ENCODE measurements at places on chromosomes 11 and 22.
A peak's percentile ranks its signal among the peaks of the same experiment; 100 is the strongest.

DNA sequence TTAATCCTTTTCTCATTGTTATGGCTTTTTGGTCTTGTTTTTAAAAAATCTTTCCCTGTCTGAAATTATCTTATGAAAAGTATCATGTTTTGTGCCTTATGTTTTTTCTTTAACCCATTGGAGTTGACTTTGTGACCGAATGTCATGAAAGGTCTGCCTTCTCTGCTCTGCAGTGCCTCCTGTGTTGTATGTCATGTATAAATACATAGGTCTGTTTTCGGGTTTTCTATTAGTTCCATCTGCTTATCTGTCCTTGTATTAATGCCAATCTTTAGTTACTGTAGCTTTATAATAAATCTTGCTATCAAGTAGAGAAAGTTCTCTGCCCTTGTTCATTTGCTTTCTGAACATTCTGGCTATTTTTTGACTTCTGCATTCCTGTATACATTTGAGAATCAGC is 73.0 kb downstream of the ZBTB44 start:
- no peak for ATAC-seq

- no peak for ATAC-seq
Observed at GRCh38 chr22:48950151-48950915, 877.3 kb downstream of the BRD1 start.

GRCh38 chr11:73320763-73321603 is 12.9 kb downstream of the ARHGEF17 start:
- ATAC-seq = peak; percentile 27

GRCh38 chr11:104892723-104893511 is 5.3 kb downstream of the CASP12 start:
- ATAC-seq = no peak

DNA sequence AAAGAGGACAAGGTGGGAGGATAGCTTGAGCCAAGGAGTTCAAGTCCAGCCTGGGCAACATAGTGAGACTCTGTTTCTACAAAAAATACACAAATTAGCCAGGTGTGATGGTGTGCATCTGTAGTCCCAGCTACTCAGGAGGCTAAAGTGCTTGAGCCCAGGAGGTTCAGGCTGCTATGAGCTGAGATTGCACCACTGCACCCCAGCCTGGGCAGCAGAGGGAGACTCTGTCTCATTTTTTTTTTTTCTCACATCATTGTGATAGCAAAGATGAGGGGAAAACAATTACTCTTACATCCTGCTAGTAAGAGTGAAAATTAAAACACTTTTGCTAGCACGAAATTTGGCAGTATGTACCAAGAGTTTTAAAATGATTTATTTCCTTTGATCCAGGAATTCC is 463.7 kb downstream of the TMEM135 start:
- no peak for ATAC-seq

GRCh38 chr11:72220696-72221363 is 3.7 kb upstream of the INPPL1 start:
- ATAC-seq = no peak

DNA sequence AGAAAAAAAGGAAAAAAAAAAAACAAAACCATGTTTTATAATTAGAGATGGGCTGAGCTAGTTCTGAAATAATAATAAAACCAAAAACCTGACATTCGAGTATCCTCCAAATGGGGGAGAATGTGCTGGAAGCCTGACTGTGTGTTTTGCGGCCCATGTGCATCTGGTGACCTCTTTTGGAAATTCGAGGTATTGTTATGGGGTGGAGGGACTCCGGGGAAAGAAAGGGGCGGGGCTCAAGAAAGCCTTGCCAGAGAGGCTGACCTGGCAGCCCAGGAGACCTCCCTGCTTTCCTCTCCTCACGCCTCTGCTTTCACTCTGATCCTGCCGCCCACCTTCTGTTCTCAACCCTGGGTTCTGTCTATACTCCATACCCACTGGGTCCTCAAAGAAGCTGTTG is 72.9 kb downstream of the CTTN start:
- ATAC-seq = no peak

DNA sequence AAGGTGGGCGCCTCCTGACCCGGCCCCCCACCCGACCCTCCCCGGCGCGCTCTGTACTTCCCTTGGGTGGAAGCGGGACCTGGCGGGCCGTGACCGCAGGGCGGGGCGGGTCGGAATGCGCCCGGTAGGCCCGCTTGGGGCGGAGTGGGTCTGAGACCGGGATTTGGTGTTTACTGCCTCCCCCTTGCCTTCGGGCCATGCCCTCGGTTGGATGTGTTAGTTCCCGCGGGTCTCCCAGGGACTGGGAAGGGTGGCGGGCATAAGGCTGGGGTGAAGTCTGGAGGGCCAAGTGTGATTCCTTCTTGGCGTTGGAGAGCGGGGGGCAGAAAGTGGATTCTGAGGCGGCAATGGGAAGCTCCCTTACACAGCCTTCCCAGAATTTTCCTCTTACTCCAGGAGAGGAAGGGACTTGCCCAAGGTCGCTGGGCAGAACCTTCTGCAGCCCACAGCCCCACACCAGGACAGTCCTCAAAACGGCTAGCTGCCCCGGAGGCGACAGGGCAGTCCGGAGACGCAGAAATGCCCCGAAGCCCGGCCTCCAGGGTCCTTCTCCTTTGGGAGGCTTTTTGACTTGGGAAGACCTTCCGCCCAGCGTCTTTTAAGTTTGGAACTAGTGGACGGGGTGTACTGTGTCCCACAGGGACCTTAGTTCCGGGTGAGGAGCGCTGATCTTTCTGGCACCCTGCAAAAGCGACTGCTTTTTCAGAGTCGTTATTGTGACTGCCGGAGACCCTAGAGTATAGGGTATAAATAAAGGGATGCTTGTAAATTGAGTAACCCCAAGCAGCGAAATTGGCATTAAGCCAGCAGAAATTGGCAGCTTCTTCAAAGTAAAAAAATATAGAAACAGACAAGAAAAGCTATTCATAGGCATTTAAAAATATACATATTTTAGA is 647 bp downstream of the SWAP70 start:
- ATAC-seq = peak; percentile 76

- no peak for ATAC-seq
Observed at GRCh38 chr11:3220101-3220500, 1.5 kb upstream of the MRGPRG start.

- ATAC-seq = no peak
Observed at GRCh38 chr22:31448382-31448781, 41.3 kb downstream of the EIF4ENIF1 start.

DNA sequence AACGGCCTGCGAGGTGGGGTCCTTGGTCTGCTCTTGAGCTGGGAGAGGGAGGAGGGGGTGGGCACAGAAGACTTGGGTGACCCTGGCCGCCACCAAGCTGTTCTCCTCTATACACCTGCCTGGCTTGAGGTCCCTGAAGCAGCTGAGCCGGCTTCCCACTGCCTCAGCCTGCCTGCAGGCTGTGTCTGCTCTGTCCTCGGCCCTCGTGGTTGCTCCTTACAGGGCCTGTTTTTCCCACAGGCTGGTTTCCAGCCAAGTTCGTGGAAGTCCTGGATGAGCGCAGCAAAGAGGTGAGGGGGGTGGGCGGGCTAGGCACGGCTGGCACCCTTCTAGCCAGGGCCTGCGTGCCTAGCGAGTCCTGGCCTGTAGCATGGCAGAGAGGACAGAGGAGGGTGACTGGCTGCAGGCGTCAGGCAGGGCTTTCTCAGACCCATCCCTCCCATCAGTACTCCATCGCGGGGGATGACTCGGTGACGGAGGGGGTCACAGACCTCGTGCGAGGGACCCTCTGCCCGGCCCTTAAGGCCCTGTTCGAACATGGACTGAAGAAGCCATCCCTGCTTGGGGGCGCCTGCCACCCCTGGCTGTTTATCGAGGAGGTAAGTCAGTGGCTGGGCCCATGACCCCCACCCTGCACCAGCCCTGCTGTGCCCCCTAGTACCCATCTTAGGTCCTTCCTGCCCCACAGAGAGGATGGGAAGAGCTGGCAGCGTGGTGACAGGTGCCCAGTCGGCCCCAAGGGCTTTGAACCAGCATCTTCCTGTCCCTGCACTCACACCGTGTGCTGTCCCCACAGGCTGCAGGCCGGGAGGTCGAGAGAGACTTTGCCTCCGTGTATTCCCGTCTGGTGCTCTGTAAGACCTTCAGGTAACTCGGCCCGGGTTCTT is 37.7 kb downstream of the SGSM3 start:
- peak; percentile 18 for ATAC-seq

DNA sequence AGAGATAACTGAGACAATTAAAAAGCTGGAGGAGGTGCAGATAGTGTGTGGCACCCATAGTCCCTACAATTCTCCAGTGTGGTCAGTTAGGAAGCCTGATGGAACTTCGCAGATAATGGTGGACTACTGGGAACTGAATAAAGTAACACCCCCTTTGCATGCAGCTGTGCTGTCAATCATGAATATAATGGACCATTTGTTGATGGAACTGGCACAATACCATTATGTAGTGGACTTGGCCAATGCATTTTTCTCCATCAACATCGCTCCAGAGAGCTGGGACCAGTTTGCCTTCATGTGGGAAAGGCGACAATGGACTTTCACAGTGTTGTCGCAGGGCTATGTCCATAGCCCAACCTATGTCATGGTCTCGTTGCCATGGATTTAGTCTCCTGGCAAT is 324.2 kb downstream of the TMEM135 start:
- ATAC-seq = no peak

DNA sequence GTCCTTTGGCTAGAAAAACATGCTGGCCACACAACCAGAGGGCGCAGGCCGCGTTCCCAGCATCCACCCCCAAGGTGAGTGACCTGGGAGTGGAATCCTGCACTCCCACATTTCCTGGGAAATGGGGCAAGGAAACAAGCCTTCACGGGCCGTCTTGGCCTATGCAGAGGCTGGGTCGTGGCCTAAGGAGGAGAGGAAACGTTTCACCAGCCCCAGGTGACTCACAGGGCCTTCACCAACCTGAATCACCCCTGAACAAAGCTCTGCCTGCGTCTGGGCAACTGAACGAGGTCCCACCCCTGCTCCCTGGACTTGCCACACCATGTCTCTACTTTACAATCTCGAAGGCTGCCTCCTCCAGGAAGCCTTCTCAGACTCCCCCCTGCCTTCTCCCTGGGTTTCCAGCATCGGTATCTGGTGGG is 13.2 kb downstream of the MYH9 start:
- peak; percentile 82 for ATAC-seq

- no peak for ATAC-seq
Observed at GRCh38 chr11:114164546-114164945, 105.0 kb downstream of the ZBTB16 start.

- no peak for ATAC-seq
Observed at GRCh38 chr11:118084247-118084646, 2.5 kb downstream of the SMIM35 start.

GRCh38 chr22:43396934-43397457 is 14.8 kb upstream of the MPPED1 start:
- ATAC-seq = no peak

GRCh38 chr11:105861225-105861624 is 160.8 kb downstream of the MSANTD4 start:
- no peak for ATAC-seq

DNA sequence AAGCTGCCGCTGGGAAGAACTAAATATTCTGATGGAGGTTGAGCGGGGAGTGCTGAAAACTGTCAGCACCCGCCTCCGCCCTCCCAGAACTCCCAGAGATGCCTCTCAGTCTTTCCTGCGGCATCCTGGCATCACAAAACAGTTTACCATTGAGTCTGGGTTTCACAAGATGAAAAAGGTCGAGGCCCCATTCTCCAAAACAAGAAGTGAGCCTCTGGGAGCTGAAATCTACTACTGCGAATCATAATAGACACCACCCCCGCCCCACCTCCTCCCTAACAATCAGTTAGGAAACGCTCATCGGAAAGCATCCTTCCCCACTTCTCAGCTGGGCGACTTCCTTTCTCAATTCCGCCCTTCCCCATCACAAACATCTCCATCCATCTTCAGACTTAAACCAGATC is 1.0 kb downstream of the SUN2 start:
- no peak for ATAC-seq

- no peak for ATAC-seq
Observed at GRCh38 chr11:76683161-76684095, 12.9 kb upstream of the LRRC32 start.

DNA sequence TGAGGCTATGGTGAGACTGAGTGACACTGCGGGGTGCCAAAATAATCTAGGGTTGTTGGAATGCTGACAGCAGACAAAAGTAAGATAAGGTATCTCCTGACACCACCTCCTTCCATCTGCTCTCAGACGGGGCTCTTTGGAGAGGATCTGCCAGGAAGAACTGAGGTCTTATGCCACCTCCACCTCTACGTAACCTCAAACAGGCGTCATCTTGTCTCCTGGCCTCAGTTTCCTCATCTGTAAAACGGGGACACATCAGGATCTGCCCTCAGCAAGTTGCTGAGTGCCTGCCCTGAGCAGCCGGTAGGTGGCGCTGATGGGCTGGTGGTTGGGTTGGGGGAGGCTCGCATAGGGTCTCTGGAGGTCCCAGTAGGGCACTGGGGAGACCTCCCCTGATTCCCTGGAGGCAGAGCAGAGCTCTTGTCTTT is 1.7 kb upstream of the MYEOV start:
- no peak for ATAC-seq

DNA sequence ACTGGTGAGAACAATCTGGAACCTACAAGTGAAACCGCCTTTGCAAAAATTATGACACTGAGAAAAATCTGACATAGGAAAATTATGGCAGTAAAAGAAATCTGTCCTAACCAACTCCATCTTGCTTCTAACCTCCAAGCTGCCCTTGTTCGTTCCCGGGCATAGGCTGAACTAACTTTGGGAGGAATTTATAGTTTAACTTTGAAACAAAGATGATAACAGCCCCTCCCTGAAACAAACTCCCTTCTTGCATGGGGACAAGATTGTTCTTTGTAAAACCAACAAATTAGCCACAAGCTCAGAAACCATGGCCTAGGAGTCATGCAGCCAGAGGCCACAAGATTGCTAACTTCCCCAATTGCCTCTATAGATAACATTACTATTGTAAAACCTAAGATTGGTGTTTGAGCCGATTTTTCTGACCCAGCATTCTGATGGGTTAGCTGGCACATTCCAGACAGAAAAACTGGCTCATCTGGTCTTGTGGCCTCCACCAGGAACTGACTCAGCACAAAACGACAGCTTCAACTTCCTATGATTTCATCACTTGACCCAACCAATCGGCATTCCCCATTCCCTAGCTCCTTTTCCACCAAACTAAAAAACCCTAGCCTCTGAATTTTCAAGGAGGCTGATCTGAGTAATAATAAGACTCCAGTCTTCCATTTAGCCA is 3.6 kb upstream of the CCDC81 start:
- peak; percentile 81 for ATAC-seq

DNA sequence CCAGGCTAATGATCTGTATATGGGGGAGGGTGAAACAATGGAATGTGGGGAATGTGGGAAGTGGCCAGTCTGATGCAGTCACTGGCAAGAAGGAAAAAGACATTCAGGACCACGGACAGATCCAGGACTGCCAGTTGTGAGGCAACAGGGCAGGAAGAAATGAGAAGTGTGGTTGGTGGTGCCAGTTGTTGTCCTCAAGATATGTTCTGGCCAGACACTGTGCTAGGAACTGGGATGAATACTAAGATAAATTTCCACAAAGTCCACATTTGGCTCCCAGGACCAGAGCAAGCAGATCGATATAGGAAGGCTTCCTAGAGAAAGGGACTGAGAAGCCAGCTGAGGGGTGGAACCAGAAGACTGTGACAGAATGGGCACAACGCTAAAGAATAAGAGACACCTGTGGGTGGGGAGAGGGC is 6.8 kb upstream of the TPBGL start:
- ATAC-seq = no peak

GRCh38 chr11:94648789-94649188 is 81.6 kb downstream of the PIWIL4 start:
- no peak for ATAC-seq

GRCh38 chr22:35306350-35306967 is 6.8 kb downstream of the TOM1 start:
- no peak for ATAC-seq
